ENCODE measurements at places on chromosomes 5 and 9.

DNA sequence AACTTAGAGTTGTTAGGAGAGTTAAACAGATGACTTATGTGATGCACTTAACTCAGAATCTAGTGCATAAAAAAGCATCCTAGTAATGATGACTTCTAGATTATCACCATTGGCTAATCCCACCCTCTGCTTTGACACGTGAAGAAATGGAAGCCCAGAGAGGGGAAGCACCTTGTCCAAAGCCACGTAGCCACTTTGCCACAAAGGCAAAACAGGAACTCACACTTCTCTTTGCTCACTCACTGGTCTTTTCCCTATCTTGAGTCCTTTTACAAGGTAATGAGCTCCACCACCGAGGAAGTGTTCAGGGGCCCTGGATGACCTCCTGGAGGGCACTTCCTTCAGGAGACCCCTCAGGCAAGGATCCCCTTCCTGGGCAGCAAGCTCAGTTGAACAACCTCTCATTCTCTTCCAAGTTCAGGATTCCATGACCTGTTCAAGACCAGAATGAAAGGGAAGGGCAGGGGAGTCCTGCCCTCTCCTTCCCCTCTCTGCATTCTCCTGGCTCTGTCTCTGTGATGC lies 89.7 kb downstream of the HRH2 start:
- no peak for DNase-seq

GRCh38 chr9:4987961-4988421 lies 2.9 kb downstream of the JAK2 start:
- no peak for DNase-seq

DNA sequence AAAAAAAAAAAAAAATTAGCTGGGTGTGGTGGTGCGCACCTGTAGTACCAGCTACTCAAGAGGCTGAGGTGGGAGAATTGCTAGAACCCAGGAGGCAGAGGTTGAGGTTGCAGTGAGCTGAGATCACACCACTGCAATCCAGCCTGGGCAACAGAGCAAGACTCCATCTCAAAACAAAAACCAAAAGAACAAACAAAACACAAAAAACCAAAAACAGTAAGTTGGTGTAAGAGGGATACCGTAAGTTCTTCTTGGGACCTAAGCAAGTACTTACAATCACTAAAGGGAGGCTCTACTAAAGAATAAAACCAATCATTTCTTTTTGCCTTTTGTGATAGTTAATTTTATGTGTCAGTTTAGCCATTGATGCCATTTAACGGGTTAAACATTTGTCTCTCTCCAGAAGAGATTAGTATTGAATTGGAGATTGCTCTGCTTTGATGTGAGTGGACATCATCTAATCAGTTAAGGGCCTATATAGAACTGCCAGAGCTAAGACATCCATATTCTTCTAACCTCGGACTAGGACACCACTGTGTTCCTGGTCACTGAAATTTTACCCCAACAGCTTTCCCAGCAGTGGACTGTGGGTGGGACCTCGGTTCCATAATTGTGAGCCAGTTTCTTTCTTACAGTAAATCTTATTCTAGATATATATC lies 10.5 kb upstream of the ETF1 start:
- no peak for DNase-seq

DNA sequence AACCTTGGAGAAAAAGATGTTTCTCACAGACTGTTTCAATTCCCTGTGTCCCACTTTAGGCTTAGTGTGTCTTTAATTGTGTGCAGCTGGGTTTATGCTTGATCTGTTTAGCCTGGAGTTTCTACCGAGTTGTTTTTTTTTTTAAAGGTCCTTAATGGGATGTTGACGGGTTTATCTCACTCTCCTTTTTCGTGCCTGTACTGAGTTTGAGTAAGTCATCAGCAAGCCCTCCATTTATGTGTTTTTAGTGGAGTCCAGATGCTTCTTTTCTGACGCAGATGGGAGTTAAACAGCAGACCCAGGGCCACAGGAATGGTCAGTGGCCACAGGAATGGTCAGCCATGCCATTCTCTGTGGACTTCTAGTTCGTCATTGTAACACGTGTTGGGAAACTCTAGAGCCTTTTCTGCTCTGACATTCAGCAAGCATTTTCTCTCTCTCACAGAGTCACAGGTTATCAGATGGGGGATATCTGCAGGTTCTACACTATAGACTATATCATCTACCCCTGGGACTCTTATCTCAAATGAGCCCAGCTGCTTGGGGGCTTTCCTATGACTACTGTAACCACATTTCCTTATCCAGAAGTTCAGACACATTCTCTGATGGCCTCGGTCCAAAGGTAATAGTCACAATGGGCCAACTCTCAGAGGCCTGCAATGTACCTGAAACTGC lies 190.5 kb downstream of the TTLL11 start:
- DNase-seq: no peak
